Muscle of leg (tissue), 16 donors: ENCODE measurements at places on chromosomes 12 and 14.

DNA sequence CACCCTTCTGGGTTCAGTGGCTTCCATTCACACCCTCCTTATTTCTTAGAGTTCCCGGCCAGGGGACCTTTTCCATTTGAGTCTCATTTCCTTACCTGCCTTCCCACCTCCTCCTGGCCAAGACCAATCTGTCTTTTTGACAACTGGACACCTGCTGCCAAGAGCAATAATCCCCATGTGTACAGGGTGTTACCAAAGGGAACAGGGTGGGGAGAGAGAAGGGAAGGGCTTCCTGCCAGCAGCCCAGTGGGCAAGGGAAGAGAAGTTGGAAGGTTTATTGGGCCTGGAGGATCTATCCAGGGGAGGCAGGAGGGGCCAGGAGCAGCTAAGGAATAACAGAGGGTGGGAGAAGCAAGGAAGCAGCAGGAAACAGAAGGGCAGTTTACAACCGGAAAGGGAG lies 346.2 kb downstream of the C12orf75 start:
- DNase-seq, result no peak

- DNase-seq, result peak; percentile 94
Observed at GRCh38 chr12:48105867-48106680, at the start of gene SENP1. Gene SENP1, minus strand, starts transcription at chr12:48106079. Its CDS starts 4,607 bp downstream, at chr12:48101472.

GRCh38 chr12:91250273-91250665 lies 67.7 kb upstream of the DCN start:
- DNase-seq, result peak; percentile 97

DNA sequence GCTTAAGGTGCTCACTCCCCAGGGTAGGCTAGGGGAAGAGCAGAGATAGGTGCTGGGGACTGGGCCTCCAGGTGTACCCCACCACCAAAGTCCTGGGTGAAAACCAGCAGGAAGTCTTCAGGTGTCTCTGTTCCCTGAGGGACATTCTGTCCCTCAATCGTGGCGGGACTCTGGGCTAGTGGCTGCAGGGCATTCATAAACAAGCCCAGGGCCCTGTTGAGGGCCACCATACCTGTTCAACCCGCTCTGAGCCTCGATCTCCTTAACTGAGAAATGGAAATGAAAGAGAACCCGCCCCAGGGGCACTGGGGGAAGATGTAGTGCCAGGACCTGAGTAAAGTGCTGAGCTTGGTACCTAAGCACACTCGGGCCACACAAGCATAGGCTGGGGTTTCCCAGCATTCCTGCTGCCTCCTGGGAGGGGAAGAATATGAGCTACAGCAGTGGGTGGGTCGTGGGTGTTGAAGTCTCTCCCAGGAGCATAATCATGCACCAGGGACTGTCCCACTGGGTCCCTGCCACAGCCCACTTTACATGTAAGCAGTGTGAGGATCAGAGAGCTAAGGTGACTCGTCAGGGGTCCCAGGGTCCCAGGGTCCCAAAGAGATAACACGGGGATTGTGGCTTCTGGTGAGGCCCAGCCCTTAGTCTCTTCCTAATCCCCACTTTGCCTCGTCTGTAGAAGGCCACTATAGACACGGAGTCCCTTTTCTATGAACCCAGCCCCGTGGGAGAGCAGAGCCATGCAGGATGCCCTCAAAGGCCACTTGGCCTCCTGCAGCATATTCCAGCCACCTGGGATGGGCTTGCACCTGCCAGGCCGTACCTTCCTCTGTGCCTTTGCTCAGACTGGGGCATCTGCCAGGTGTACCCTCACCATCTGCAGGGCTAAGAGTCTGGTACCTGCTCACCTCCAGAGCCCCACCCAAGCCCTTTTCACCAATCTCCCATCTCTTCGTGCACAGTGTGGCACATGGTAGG lies 14.4 kb downstream of the FAM222A start:
- no peak for DNase-seq

- DNase-seq, result no peak
Observed at GRCh38 chr14:46818147-46818546, 166.6 kb upstream of the RPL10L start.

- no peak for DNase-seq
Observed at GRCh38 chr12:31007636-31008175, 66.0 kb upstream of the DDX11 start.

- peak; percentile 53 for DNase-seq
Observed at GRCh38 chr14:59582845-59583509, 6.4 kb upstream of the CCDC175 start.

- no peak for DNase-seq
Observed at GRCh38 chr12:24360907-24361306, 411.4 kb upstream of the SOX5 start.

DNA sequence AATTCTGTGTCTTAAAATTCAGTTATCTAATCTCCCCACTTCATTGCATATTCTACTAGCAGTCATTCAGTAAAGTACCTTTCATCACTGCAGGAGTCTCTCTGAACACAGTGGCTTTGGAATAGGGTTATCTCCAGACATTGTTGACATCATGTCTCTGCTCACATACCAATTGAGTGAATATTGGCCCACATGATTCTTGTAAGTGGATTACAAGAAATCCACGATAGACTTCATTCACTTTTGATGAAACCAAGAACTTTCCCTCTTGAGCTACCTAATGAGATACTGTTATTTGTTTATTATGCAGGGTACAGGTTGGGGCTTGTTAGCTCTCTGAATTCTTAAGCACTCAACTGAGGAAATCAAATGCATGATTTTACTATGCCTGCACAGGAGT lies 284.9 kb downstream of the RAD51B start:
- DNase-seq, result no peak

- no peak for DNase-seq
Observed at GRCh38 chr12:45040977-45041376, 9.9 kb downstream of the DBX2 start.

GRCh38 chr14:54192610-54193009 lies 204.2 kb upstream of the CDKN3 start:
- DNase-seq, result no peak

GRCh38 chr12:118409834-118410233 lies 33.5 kb downstream of the SUDS3 start:
- DNase-seq, result no peak

DNA sequence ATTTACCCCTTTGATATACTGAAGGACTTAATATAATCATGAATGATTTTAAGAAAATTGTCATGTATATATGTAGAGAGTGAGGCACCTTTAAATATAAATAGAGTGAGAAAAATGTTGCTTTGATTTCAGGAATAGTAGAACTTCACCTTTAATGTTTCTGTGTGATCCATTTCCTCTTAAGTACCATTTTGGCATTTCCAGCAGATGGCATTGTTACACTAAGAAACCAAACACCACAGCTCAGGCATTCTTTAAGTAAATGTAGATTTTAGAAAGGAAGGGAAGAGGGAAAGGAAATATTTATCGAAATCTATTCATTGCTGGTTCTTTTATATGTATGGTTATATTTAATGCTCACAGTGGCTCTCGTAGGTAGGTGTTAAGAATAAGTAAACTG lies 556.7 kb upstream of the FBXO33 start:
- DNase-seq, result peak; percentile 76

DNA sequence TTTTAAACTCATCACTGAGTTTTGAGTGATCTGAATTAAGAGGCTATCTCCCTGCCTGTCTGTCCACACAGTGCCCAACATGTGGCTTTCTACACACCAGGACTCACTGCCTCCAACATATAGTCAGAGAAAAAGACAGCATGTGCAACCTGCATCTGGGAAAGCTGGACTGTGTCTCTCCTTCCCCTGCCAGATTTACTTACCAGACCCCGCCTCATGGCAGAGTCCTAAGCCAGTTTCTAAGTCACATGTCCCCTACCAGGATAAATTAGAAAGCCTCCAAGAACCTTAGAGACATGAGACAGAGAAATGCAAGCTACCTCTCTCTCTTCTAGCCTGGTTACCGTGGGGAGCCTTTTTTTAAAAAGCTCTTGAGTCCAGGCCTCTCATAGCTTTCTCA lies 2.7 kb upstream of the HDAC7 start:
- peak; percentile 85 for DNase-seq
